ENCODE measurements at places on chromosomes 4 and X. TPM values are rescaled to one million over a fixed set of nuclear protein-coding genes. Genes with fewer than 3 reads are reported as not detected.

DNA sequence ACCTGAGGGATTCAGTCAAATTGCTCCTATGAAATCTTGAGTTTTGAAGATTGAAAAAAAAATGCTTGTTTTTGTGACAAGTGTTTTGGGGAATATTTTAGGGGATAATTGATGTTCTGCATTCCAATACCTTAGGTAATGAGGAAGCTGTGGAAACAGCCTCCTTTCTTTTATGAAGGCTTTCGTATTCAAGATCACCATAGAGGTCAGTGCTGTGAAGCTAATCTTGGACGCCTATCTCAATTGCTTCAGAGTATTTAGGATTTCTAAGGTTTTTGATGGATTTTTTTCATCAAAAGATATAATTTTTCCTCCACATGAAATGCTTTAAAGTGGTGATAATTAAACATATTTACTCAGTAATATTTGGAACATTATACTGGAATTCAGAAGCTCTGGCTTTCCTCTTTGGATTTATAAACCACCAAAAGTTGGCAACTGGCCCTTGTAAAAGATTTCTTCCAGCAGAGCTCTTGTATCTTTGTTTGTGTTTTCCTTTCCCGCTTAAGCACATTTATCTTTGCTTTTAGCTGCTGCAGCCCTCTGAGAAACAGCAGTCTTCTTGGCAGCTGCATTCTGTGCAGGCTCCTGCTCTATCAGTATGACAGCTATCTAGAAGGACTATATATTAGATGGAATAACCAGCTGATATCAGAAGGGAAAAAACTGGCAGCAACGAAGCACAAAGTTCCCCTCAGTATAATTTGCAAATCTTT, 63.7 kb downstream of the HMGB2 start:
- DNase-seq, result no peak

- no peak for DNase-seq
Measured at GRCh38 chr4:76984788-76985211, 35.2 kb downstream of the SEPTIN11 start.

- no peak for DNase-seq
Measured at GRCh38 chr4:78032446-78032845, 24.7 kb upstream of the FRAS1 start.

- no peak for DNase-seq
Measured at GRCh38 chr4:88098993-88099752, 59.3 kb downstream of the ABCG2 start.

The SYNPO2 gene
- 1.5 TPM for total RNA-seq

The USO1 gene
- 162 TPM for total RNA-seq

The SLC16A2 gene
- total RNA-seq, result 48.4 TPM
